ENCODE measurements at places on chromosomes 6 and 20.

GRCh38 chr6:169626649-169627048 lies 75.2 kb downstream of the WDR27 start:
- DNase-seq: no peak

- no peak for DNase-seq
Observed at GRCh38 chr6:161961796-161962195, 687.9 kb upstream of the AGPAT4 start.

- no peak for DNase-seq
Observed at GRCh38 chr6:21591446-21591845, 2.1 kb upstream of the SOX4 start.

DNA sequence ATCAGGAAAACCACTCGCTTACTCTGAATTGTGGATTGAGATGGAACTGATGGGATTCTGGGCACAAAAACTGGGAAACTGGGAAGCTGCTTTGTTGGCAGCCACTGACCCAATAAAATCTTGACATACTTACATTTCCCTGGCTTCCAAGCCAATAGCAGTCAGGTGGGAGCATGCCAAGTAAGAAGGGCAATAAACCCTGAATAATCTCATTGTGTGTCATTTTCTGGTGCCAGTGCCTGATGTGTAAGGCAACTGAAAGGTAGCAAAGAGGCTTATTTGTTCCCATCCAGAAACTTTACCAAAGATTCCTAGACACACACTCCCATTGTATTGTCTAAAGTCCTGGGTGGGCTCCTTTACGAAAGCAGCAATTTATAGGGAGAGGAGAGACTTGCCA lies 93.2 kb downstream of the TBX18 start:
- DNase-seq: no peak

- no peak for DNase-seq
Observed at GRCh38 chr20:58359441-58359840, 29.6 kb upstream of the VAPB start.

DNA sequence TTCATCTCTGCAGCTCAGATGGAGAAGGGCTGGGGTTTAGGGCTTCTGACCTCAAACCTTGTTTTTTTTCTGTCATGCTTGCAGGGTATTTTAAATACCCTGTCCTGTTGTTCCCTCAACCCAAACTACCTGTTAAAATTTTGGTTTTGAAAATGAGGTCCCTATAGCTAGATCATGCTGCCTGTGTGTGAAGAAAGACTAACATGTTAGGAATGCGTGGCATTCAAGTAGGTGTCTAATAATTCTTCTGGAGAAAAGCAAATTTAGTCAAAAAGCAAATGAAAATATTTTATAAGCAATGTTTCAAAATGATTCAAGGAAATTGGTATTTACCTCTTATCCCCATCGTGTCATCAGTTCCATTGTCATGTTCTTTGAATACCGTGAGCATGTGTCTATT lies 77.2 kb upstream of the C20orf144 start:
- DNase-seq: no peak

- no peak for DNase-seq
Observed at GRCh38 chr6:154847318-154847717, 114.1 kb downstream of the SCAF8 start.

- no peak for DNase-seq
Observed at GRCh38 chr20:46683668-46683938, 5.6 kb downstream of the TP53RK start.

- DNase-seq: no peak
Observed at GRCh38 chr6:144156991-144157390, 6.7 kb downstream of the STX11 start.

DNA sequence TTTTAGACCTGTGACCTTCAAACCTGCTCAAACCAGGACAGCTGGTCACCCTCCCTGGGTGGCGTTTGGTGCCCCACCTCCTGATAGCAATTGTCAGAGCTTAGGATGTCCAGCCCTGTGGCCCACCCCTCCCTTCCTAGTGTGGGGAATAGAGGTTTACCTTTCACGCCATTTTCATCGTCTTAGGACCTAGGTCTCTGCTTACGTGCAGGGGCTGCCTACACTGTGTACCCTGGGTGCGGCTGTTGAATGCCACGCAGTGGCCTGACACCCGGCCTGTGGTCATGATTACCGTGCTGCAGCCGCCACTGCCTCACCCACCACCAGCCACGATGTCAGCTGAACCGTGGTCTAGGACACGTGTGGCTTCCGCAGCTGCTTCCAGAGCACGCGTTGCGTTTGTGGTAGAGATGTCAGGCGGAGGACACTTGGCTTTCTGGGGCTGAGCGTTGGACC lies 157.3 kb downstream of the DTNBP1 start:
- no peak for DNase-seq

DNA sequence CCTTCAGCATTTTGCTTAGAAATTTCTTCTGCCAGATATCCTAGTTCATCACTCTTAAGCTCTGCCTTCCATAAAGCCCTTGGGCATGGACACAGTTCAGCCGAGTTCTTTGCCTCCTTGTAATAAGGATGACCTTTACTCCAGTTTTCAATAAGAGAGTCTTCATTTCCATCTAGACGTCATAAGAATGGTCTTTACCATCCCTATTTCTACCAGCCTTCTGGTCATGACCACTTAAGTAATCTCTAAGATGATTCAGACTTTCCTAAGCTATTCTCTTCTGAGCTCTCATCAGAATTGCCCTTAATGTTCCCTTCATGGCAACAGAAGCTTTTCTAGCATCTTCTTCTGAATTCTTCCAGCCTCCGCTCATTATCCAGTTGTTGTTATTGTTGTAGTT lies 126.1 kb downstream of the TFAP2C start:
- no peak for DNase-seq

DNA sequence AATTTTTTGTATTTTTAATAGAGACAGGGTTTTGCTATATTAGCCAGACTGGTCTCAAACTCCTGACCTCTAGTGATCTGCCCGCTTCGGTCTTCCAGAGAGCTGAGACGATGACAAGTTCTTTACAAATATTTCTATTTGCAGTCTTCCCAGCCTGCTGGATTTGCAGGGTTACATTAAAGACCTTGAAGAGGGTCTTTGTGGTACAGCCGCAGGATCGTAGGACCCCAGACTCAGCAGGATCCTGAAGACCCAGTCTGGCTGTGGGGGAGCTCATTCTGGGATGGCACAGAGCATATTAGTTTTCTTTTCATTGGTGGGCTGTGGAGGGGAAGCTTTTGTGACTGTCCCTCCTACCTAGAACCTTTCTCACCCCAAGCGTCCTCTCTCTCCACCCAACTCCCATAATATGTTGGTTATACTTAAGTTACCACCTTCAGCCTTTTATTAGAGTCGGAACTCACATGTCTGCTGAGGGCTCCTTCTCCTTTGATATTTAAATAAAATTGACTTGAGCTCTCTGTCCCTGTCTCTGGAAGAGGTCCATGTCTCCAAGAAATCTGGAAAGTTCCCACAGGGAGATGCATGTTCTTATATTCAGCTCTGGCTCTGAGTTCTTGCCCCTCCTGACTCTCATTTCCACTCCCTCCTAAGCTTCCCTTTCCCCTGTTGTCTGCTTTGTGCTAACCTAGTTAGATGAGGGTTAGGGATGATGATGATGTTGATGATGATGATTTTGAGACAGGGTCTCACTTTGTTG lies 72.0 kb downstream of the TIAM2 start:
- DNase-seq: no peak

GRCh38 chr6:80771941-80772340 lies 665.5 kb downstream of the BCKDHB start:
- DNase-seq: no peak

DNA sequence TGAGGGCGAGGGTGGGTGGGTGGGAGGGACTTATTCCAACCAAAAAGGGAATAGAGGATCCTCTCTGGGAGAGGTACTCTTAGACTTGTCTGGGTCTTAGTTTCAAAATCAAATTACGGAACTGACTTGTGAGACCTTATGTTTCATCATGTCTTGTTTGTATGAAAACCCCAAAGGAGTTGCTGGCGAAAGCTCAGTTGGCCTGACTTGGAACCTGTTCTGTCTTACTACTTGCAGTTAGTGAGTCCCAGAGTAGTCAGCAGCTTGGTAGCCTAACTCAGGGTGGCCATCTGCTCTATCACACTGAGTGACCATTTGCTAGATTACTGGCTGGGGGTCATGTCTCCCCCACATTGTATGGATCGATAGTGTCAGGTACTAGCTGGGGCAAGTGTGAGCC lies 114.9 kb upstream of the MOCS1 start:
- DNase-seq: no peak

DNA sequence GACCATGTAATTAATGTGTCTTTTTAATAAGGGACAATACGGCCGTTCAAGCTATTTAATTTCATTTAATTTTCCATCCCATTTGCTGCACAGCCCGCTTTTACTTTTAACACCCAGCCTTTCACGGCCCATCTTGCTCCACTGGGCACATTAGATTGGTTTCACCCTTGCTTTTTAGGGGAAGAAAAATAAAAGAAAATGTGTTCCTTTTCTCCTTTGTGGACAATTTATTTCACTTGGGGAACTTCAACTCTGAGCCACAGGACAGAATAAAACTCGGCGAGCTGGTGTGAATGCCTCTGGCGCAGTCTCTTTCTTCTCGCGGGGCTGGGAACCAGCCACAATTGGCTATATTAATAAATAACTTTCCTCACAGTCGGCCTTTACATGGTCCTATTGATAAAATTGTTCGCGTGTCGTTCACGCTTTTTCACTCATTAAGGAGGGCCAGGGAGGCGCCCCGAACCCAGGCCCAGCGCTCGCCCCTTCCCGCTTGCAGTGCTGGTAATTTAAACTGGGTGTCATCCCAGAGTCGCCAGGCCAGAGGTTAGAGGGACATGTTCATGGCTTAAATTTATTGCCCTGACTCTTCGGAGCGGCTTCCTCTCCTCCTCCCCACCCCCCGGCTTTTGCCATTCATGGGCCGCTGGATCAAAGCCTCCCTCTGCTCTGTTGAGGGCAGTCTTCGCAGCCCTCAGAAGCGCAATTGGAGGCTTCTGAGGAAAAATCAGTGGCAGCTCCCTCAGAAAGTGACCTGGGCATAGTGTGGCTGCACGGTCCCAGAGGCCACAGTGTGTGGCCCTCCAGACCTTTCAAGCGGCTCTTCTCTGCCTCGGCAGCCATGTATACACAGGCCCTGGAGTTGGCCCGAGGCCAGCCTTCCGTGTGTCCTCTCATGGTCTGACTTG lies 2.2 kb upstream of the PRDM13 start:
- no peak for DNase-seq

- DNase-seq: no peak
Observed at GRCh38 chr20:58518896-58519593, 3.8 kb upstream of the APCDD1L start.

DNA sequence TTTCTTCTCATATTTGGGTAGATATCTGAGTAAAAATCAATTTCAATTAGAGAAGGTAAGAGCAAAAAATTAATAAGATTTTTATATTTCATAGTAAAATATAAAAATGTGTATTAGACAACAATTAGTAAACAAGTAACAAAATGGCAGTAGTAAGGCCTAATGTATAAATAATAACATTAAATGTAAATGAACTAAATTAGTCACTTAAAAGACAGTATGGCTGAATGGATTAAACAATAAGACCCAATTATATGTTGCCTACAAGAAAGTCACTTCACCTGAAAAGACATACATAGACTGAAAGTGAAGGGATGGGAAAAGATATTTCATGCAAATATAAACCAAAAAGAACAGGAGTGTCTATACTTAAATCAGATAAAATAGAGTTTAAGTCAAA lies 147.6 kb downstream of the TRMT11 start:
- no peak for DNase-seq

DNA sequence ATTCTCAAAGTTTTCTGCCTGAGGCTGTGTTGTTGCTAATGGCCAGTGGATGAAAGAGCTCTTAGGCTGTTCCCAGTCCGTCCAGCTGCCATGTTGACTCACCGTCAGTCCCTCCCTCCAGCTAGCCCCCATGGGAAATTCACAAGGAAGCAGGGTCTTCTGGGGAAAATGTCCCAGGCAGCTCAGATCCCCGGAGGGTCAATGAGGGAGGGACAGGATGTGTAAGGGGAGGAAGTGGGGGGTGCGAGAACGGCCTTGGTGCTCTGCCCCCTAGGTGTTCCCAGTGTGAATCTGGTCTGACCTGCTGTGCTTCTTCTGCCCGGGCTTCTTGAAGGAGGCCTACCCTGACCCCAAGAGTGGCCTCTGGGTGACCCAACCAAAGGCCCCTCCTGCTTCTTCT lies 65.9 kb downstream of the CEBPB start:
- DNase-seq: no peak

DNA sequence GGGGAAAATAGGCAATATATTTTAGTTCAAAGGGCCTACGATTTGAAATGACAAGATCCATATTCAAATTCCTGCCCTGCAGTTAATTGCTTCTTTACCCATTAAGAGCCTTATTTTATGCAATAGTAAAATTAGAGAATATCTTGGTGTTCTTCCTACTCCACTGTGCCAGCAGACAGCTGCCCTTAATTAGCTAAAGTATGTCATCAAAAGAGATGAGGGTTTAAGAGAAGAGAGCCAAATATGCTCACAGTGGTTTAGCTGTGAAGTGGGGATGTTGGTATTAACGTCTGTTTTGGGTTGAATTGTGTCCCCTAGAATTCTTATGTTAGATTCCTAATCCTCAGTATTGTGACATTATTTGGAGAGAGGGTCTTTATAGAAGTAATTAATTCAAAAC lies 148.1 kb downstream of the MOXD1 start:
- no peak for DNase-seq

GRCh38 chr6:94727710-94728109 lies 849.6 kb upstream of the MANEA start:
- DNase-seq: no peak

GRCh38 chr6:105469946-105470345 lies 67.1 kb upstream of the PREP start:
- no peak for DNase-seq

GRCh38 chr20:29296256-29297230 lies 1960.9 kb upstream of the DEFB115 start:
- DNase-seq: no peak

DNA sequence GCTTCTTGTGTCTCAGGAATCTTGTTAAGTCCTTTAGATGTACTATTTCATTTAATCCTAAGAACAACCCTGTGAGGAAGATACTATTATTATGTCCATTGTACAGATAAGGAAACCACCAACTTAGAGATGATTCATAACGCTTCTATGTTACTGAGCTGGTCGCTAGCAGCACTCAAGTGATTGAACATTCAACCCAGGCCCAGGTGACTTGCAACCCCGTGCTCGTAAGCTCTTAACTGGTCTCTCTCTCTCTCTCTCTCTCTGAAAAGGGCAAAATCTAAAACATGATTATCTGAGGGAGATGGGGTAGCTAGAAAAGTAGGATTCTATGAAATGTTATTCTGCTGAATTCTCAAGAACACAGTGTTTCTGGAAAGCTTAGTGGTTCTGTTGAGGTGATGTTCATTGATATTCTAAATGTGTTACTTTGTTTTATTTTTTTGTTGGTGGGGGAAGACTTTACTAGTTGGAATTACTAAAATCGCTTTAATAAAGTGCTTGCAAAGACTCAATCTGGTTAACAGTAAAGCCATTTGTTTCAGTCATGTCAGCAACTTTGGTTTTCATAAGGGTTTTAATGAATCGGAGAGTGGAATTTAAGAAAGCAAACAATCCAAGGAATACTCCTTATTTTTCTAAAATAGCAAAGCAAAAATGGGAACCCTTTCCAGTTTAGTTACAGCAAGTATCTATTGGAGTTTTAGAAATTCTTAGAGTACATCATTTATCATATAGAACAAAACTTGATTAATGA lies 265.0 kb upstream of the TAB2 start:
- DNase-seq: no peak

- DNase-seq: no peak
Observed at GRCh38 chr20:63846888-63847236, 14.4 kb upstream of the ABHD16B start.

- no peak for DNase-seq
Observed at GRCh38 chr20:50363027-50363426, 147.2 kb upstream of the PTPN1 start.
